ENCODE measurements at places on chromosomes 2 and 18.

GRCh38 chr2:6011921-6012320 is 319.7 kb downstream of the SOX11 start:
- DNase-seq = no peak

- no peak for DNase-seq
Observed at GRCh38 chr2:17772532-17772931, 18.6 kb downstream of the GEN1 start.

DNA sequence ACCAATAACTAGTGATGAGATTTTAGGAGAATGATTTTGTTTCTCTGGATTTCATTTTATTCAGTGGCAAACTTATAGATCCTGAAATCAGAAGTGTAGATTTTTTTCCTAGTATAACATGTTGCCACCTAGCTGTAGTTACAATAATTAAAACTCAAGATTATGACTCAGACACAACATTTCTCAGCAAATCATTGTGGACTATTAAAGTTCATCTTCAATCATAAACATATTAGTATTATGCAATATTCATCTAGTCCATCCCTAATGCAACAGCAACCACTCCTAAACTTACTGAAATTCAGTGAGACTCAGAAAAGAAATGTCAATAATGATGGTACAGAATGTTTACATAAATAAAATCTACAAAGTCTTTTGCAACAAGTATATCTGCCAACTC is 51.3 kb downstream of the USP34 start:
- no peak for DNase-seq

GRCh38 chr2:74235041-74235440 is 36.6 kb downstream of the MTHFD2 start:
- DNase-seq = no peak

Data from AG09319 (cell line).